ENCODE measurements at places on chromosomes 13 and 19.

DNA sequence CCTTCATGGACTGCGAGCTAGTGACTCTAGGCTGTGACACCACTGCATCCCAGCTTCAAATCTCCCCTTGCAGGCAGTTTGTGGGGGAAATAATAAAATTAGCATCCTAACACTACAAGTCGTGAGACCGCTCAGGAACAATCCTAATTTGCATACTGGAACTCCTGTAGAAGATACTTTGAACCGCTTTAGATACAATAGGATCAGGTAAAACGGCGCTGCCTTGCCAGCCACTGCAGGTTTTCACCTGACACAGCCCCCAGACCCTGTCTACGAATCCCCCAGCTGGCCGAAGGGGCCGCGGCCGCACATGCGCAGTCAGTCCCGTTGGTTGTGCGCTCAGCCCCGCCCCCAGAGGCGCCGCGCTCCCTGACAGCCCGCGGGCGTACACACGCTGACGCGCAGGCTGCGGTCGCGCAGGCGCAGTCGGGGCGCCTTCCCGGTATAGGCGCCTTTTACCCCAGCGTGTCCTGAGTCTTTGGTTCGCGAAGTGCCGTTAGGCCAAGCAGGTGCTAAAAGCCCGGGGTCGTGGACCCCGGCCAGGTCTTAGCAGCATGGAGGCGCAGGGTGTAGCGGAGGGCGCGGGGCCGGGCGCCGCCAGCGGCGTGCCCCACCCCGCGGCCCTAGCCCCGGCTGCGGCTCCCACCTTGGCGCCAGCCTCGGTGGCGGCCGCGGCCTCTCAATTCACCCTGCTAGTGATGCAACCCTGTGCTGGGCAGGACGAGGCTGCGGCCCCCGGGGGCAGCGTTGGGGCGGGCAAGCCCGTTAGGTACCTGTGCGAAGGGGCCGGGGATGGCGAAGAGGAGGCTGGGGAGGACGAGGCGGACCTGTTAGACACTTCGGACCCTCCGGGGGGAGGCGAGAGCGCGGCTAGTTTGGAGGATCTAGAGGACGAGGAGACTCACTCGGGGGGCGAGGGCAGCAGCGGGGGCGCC is at the start of gene RFXAP:
RFXAP (plus strand) TSS at position 419 of the 935 bp plus-strand sequence; CDS start at position 555, 136 bp downstream.
- DNase-seq = peak; percentile 86

DNA sequence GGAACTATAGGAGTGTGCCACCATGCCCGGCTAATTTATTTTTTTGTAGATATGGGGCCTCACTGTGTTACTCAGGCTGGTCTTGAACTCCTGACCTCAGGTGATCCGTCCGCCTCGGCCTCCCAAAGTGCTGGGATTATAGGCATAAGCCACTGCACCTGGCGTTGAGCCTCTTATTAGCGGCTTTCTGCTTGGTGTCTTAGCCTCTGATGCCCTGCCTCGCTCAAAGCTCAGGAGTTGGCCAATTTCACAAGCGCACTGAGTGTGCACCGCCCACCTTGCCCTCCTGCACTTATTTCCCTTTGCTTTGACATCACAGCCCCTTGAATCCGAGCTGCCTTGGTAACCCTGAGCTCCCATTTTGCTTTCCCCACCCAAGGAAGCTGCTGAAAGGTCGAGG is 10.1 kb downstream of the YIPF2 start:
- DNase-seq = no peak

DNA sequence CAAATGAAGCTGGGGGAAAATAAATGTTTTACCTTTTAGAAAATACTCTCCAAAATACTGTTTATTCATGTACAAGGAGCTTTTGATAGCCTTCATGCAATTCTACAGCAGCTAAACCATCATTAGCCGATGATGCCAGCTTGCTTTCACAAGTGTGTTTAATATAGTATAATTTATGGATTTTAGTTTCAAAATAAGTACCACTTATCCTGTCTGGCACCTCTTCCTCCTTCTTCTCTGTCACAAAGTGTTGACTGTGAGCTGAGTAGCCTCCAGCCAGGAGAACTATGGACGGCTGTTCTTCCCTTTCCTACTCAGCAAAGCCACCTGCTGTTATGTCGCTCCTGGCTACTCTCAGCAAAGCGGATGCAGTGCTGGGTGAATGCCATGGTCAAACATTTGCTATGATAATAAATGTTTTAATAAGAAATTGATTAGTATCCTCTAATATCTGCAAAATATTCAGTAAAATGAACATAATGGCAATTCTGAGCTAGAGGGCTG is 238.2 kb downstream of the LIG4 start:
- DNase-seq = no peak

DNA sequence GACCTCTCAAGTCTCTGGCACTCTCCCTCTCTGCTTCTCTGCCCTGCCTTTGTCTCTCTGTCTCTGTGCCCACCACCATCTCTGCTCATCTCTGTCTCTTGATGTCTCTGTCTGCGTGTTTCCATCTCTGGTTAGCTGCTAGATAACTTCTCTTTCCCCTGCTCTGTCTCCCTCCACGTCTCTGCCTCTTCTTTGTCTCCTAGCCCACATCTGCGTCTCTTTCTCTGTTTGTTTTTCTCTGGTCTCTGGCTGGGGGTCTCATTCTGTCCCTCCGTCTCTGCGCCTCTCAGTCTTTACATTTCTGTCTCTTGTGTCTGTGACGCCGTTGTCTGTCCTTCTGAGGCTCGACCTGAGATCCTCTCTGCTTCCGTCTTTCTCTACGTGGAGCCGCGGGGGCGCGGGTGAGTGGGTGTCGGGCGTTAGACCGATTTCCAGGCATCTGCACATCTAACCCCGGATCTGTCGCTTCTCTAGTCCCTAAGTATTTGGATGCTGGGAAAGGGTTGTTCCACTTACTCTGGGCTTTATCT is 386 bp downstream of the GIPR start:
- DNase-seq = no peak

DNA sequence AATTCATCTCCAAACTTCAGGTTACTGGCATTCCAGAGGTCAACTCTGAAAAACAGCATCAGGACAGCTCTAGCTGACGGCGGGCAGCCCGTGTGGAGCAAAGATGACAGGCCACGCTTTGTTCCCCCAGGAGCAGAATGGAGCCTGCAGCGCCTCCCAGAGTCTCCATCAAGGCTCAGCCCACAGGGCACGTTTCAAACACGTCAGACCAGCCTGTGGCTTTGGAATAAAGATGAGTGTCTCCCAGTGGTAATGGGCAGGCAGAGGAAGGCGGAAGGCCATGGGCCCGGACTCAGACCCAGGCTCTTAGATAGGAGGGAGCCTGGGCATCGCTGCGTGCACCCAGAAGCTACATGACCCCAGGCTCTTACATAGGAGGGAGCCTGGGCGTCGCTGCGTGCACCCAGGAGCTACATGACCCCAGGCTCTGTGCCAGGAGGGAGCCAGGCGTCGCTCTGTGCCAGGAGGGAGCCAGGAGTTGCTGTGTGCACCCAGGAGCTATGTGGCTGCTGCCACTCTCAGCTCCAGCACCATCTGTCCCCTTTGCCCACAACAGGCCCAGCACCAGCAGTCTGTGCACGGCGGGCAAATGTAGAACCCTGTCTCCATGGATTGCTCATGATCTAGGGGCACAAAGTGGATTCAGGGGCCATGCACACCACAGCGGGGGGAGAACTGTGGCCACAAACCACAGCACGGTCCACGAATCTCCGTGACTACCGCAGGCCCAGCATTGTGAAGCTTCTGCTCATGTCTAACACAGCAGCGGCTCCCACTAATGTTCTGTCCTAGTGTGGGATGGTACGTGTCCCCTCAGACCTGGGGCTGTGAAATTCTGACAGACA is 47.8 kb upstream of the C13orf46 start:
- no peak for DNase-seq

DNA sequence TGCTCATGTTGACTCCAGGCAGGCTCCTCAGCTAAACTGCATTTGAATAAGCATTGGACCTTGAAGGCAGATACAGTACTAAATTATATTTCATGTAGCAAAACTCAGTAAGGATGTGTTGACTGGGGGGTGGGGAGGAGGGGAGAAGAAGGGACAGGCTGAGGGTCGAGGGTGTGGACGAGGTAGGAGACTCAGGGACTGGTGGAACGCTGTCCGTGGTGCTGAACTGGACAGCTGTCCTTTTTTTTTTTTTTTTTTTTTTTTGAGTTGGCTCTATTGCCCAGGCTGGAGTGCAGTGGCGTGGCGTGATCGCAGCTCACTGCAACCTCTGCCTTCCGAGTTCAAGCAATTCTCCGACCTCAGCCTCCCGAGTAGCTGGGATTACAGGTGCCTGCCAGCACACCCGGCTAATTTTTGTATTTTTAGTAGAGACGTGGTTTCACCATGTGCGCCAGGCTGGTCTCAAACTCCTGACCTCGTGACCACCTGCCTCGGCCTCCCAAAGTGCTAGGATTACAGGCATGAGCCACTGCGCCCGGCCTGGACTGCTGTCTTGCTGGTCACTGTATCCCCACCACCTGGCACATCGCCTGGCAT is 33.2 kb upstream of the CASP14 start:
- no peak for DNase-seq

- no peak for DNase-seq
Observed at GRCh38 chr13:93290503-93290902, 63.9 kb downstream of the GPC6 start.
